CD4-positive, alpha-beta T cell treated with Interleukin-17A for 4 hours (primary cell): ENCODE measurements at places on chromosomes 11 and 22.

- no peak for DNase-seq
Measured at GRCh38 chr22:33035272-33035863, 22.8 kb downstream of the SYN3 start.

GRCh38 chr22:43990044-43990443, 34.1 kb upstream of the PARVB start:
- DNase-seq = no peak

GRCh38 chr11:33690290-33691065, 10.1 kb downstream of the C11orf91 start:
- no peak for DNase-seq

- no peak for DNase-seq
Measured at GRCh38 chr11:120652705-120653335, 141.3 kb downstream of the GRIK4 start.

DNA sequence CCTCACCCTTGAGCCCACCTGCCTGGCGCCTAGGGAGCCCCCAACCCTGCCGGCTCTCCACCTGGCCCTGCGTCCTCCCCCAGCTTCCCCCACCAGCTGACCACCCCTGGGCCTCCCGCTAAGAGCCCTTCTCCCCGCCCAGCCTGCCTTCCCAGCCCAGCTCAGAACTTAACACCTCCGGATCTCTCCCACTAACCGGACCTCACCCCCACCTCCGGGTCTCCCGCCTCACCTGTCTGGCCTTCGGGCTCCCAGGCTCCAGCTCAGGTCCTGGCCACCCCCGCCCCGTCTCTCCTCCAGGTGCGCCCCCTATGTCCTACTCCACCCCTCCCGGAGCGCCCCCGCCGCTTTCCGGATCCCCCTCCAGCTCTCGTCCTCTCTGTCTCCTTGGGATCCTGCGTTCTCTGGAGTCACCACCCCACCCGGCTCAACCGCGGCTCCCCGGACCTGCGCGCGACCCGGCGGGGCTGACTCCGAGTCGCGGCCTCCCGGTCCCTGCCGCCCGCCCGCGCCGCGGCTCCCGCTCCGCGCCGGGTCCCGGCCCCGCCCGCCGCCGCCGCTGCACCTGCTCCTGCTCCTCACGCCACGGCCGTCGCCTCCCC, at the start of gene KCNJ11:
KCNJ11 (minus strand) TSS at position 51 of the 602 bp plus-strand sequence. CDS start 568 bp downstream, outside the sequence.
- no peak for DNase-seq

- DNase-seq = no peak
Measured at GRCh38 chr11:133710241-133710640, 135.1 kb downstream of the SPATA19 start.
